Aorta (tissue), 5 donors: ENCODE measurements at places on chromosomes 5 and 9. TPM values are rescaled to one million over a fixed set of nuclear protein-coding genes. Genes with fewer than 3 reads are reported as not detected.

The TRIM52 gene
- total RNA-seq: 11.9 TPM

The PARP8 gene
- 47.6 TPM for total RNA-seq

The BTNL3 gene
- not detected for total RNA-seq

The ZFYVE16 gene
- 43.3 TPM for total RNA-seq

The FCN2 gene
- 0.32 TPM for total RNA-seq

The NRARP gene
- 26.6 TPM for total RNA-seq

The RPS23 gene
- 1,494 TPM for total RNA-seq

The MEF2C gene
- 186 TPM for total RNA-seq

The PRDM9 gene
- not detected for total RNA-seq
